ENCODE measurements at places on chromosomes 16 and 17. TPM values are rescaled to one million over a fixed set of nuclear protein-coding genes. Genes with fewer than 3 reads are reported as not detected.

Gene TBC1D3C
- not detected for total RNA-seq

Gene LRRC75A
- total RNA-seq, result 1.1 TPM

Gene PAQR4
- total RNA-seq, result 8.1 TPM

Gene CLEC3A
- not detected for total RNA-seq

Gene WNT9B
- not detected for total RNA-seq

Data from regular cardiac myocyte (primary cell).